ENCODE measurements at places on chromosomes 4 and X.

DNA sequence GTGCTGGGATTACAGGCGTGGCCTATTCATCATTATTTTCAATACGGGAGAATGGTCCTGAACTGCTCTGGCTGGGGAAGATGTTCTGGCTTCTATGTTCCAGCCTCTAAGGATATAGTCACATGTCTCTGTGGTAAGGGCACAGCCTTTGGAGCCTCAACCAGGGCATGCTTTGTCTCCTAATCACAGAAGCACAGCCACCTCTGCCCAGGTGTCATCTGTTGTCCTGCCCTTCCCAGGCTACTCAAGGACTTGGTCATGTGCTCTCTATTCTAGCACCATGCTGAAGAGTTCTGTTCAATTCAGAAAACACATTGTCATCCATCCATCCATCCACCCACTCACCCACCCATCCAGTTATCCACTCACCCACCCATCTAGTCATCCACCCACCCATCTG is 29.5 kb downstream of the ASMTL start:
- DNase-seq, result no peak

DNA sequence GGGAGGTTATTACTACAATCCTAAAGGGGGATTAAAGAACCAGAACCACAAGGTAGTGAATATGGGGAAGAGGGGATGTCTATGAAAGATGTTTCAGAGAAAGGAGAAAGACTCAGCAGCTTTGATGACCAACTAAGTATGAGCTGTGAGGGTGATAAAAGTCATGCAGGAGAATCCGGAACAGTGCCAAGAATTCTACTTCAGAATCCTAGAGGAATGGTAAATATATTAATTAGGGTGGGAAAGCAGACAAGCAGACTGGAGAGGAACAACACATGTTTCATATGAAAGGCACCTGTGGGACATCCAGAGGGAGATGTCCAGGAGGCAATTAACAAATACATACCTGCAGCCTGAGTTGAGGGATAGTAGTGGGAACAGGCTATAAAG is 642.2 kb upstream of the DIPK2B start:
- no peak for DNase-seq

GRCh38 chr4:70158576-70158975 is 4.5 kb downstream of the PRR27 start:
- DNase-seq, result no peak

- DNase-seq, result no peak
Measured at GRCh38 chrX:71182871-71183270, 38.2 kb downstream of the NLGN3 start.

- no peak for DNase-seq
Measured at GRCh38 chr4:7171191-7171900, 21.0 kb upstream of the SORCS2 start.

DNA sequence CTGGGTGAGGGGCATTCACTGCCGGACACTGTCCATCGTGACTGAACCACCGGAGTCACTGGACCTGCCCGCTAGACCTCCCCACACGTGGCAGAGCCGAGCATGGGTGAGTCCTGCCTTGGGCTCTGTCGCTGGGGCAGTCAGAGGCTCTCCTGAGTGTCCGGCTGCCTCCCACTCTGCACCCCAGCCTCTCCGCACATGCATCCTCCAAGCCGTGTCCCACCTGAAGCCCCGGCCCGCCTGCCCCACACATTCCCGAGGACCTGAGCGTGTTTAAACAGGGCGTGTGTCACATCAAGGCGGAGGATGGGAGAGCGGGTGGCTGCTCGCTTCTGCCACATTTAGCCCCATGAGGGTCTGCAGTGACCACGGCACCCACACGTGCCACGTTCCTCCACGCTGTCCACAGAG is 4.7 kb downstream of the CPLX1 start:
- DNase-seq, result no peak

- DNase-seq, result peak; percentile 65
Measured at GRCh38 chrX:65595460-65595876, 60.9 kb upstream of the LAS1L start.

DNA sequence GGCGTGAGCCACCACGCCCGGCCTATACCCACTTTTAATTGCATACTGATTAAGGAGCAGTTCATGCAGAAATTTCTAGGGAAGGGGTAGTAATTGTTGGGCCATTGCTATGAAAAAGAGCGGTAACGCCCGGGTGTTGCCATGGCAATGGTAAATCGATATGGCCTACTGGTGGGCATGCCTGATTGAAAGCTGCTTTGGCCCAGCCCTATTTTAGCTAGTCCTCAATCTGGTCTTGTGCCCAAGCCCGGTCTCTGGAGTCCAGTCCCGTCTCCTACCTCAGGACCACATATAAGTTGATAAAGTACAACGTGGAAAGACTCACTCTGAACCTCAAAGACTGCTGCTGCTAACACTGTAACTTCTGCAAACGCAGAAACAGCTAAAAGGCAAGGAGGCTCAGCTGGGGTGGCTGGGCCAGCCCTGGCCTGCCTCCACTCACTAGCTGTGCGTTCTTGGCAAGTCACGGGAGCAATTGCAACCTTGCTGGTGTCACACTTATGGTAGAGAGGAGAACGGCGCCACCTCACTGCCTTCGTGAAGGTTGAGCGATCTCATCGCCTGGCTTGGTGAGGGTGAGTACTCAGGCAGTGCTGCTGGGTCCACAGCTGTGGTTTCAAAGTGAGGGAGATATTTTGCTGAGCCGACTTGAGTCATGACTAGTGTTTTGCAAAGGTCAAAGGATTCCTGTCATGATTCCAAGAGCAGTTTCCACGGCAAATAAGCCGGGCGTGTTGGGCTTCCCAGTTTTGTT is 57.0 kb upstream of the GRPEL1 start:
- peak; percentile 13 for DNase-seq

- DNase-seq, result no peak
Measured at GRCh38 chr4:48862661-48863060, 31.8 kb downstream of the OCIAD1 start.

DNA sequence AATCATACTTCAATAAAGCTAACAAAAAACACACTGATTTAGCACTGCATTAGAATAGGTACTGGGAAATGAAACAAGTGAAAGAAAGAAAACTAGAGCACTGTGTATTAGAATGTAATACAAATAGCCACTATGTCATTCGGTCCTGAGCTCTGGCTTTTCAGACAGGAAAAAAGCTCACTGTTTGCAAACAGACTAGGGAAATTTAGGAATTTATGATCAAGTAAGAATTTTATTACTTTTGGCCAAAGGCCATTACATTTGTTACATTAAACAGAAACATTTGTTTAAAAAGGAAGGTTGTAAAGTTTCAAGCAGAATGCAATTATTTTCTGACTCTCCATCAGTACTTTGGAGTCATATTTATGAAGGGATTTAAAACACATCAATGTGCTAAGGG is 68.7 kb downstream of the KLHL8 start:
- DNase-seq, result no peak

GRCh38 chr4:17310269-17310652 is 201.6 kb downstream of the QDPR start:
- no peak for DNase-seq

DNA sequence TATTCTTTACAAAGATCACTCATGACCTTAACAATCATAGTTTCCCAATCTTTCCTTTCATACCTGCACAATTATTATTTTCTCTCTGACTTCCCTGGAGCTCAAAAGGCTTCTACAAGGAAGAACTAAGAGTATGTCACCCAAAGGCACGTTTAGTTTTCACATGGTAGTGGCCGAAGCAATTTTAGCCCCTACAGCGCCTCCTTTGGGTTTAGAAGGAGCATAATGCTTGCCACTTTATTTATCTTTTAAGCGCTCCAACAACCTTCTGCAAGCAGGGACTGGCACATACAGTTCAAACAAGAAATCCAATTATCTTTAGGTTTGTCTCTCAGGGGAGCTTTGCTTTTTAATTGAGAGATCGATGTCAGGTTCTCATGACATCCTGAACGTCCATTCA is 42.0 kb upstream of the IGSF1 start:
- DNase-seq, result no peak

DNA sequence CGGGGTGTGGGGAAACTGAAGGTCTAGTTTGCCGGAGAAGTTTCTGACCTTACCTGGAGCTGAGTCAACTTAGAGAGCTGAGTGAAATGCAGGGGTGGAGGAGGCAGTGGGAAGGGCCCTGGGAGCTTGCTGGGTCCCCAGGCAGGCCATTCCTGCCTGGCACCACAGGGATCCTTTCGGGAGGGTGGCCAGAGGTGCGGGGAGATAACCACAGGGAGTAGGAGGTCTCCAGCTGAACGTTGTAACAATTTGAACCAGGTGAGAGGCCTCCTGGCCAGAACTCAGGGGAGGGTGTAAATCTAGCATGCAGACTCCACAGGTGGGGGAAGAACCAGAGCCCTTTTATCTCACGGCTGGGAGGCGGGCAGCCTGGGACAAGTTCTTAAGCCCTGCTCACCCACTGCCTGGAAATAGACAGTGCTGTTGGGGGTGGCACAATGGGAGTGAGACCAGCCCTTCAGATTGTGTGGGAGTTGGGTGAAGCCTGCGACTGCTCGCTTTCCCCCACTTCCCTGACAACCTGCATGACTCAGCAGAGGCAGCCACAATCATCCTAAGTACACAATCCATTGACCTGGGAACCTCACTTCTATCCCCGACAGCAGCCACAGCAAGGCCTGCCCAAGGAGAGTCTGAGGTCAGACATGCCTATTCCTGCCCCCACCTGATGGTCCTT is 247.4 kb downstream of the ADGRA3 start:
- DNase-seq, result no peak

DNA sequence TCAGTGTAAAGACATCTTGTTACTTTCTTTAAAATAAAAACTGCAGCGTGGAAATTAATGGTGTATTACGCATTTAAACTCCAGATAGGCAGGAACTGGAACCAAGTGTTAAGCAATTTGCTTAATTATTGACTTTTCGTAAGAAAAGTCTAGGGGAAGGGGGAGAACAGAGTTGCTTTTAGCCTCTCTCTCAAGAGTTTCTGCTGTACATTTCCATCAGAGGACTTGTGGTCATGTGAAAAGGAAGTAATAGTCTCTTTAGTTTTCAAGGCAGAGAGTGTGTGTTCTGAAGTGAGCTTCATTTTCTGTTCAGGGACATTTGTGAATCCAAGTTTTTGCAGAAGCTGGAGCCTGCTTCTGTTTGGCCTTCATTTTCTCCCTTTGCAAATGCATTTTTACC is 127.2 kb downstream of the UBE2K start:
- no peak for DNase-seq

GRCh38 chr4:167032871-167033270 is 201.4 kb downstream of the SPOCK3 start:
- no peak for DNase-seq

DNA sequence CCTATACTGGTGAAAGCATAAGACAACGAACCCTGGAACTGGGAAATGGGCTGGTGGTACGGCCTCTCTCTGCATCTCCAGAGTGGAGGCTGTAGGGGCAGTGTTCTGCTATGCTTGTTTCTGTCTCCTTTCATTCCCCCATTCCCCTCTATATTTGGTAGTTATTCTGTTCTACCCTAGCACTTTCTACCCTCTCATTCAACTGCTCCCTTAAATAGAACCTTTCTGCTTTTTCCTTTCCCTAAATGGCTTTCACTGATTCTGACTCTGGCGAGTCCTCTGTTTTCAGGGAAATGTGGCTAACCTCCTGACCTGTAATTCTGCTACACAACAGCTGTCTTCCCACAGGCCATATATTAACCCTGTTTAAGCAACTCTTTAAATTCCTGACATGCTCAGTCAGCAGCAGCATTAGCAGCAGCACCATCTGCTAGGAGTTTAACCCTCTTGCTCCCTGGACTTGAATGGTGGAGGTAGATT is 94.2 kb downstream of the CXCL13 start:
- DNase-seq, result no peak

- no peak for DNase-seq
Measured at GRCh38 chr4:75340561-75340960, 173.6 kb downstream of the RCHY1 start.

GRCh38 chr4:11050766-11051165 is 366.2 kb upstream of the CLNK start:
- DNase-seq, result no peak

GRCh38 chrX:77731821-77732419 is 54.1 kb downstream of the ATRX start:
- DNase-seq, result no peak

GRCh38 chr4:141647966-141648365 is 11.6 kb downstream of the IL15 start:
- DNase-seq, result no peak

- peak; percentile 33 for DNase-seq
Measured at GRCh38 chrX:46796574-46797191, 37.8 kb upstream of the SLC9A7 start.

GRCh38 chr4:185128272-185129119 is 14.6 kb upstream of the SLC25A4 start:
- no peak for DNase-seq

- no peak for DNase-seq
Measured at GRCh38 chrX:111823128-111823527, 52.9 kb upstream of the TRPC5OS start.

DNA sequence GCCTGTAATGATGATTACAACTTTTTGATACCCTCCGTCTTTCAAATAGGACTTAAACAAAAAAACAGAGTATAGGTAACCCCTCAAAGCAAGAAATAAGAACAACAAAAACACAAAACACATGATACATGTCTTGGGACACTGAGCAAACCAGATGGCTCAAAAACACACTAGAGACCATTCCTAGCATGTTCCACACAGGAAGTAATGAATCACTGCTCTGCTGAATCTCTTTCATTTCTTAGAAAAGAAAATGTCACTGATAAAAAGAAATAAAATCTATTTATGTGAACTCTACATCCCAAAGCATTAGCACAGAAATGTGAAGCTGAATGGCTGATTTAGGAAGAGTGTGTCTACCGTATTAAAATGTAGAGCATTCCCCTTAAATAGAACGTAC is 134.5 kb upstream of the IL15 start:
- DNase-seq, result no peak

- DNase-seq, result no peak
Measured at GRCh38 chr4:135382280-135382959, 1180.8 kb upstream of the PABPC4L start.

DNA sequence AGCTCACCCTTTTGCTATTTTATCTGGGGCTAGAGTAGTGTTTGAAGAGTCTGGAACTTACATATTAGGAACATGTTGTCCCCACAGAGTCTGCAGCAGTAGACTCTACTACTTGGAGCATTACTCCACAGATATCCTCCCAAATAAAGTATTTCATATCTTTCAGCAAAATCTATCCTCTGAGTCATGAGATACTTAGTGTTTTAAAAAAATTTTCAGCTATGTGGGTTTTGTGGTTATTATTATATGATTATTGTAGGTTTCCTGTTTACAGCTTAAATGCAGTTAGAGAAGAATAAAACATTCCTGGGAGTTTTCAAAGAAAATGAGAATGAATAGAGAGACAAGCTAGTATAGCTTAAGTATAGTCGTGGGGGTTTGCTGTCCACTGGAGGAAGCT is 30.9 kb downstream of the PAGE2 start:
- no peak for DNase-seq

GRCh38 chr4:184384056-184384809 is 90.1 kb downstream of the IRF2 start:
- DNase-seq, result no peak

- DNase-seq, result no peak
Measured at GRCh38 chrX:135168486-135168885, 2.7 kb downstream of the CT55 start.

- DNase-seq, result no peak
Measured at GRCh38 chr4:165152527-165152926, 39.9 kb upstream of the TMEM192 start.

GRCh38 chr4:152634110-152634760 is 45.6 kb downstream of the TMEM154 start:
- no peak for DNase-seq

- no peak for DNase-seq
Measured at GRCh38 chr4:17921451-17921850, 100.1 kb downstream of the LCORL start.

Measured in hypothalamus (tissue), 51 donors.